ENCODE measurements at places on chromosomes 3 and 15. TPM values are rescaled to one million over a fixed set of nuclear protein-coding genes. Genes with fewer than 3 reads are reported as not detected.

GRCh38 chr3:105397974-105398373, 31.3 kb downstream of the ALCAM start:
- H3K27ac ChIP-seq: no peak overlapping the region
- no peaks in the 10 kb centered on the region for H3K4me1 ChIP-seq
- no peaks in the 10 kb centered on the region for H3K27me3 ChIP-seq

DNA sequence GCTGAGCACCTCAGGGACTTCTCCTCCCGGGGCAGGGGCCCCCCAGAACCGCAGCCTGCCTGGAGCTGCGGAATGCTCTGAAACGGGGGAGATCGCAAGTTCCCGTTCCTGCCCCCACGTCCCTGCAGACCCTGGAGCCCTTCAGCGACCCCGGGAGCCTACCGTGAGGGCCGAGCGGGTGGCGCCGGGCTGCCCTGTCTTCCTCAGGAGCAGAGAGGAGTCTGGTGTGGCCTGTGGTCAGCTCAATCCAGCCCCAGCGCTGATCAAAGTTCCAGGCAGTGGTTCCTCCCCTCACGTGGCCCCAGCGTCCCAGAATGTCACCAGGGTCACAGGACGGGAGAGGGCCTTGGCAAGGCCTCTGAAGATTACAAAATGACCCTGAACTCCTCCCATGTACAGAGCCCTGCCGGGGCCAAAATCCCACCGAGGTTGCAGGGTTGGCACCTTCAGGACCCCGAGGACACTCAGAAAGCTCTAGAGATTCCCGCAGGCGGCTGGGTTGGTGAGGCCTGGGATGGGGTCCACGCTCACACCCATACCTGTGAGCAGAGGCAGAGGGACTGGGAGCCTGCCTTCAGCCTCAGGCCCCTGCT, at the start of gene CPN2:
CPN2 (minus strand) TSS at position 249 of the 593 bp plus-strand sequence. CDS start 8,626 bp downstream, outside the sequence.
- H3K27me3 ChIP-seq: peaks cover under 1% of the 10 kb centered on the region
- DNase-seq: no peak
- no peaks in the 10 kb centered on the region for H3K36me3 ChIP-seq
- no peak within 1 kb of the TSS for H3K27ac ChIP-seq

SPATA12 gene
- not detected for total RNA-seq

- peaks cover 21% of the 10 kb centered on the region for H3K36me3 ChIP-seq
- no peak for DNase-seq
- peaks cover 10% of the 10 kb centered on the region for H3K4me1 ChIP-seq
Measured at GRCh38 chr15:99651023-99651807, 82.0 kb downstream of the LYSMD4 start.

GRCh38 chr3:108137460-108137814, 46.6 kb upstream of the CD47 start:
- no peak overlapping the region for H3K4me3 ChIP-seq
- H3K4me1 ChIP-seq: peaks cover 45% of the 10 kb centered on the region
- DNase-seq: no peak
- H3K27me3 ChIP-seq: no peaks in the 10 kb centered on the region

CMTM7 gene
- 46.3 TPM for total RNA-seq

All from activated CD4-positive, alpha-beta T cell treated with anti-CD3 and anti-CD28 coated beads, Interleukin-2, amount 10 ng/mL, durations not matched to agents 24 days and 14 days (primary cell).